ENCODE measurements at places on chromosomes 3 and 15.

- DNase-seq: no peak
These were observed 38.3 kb upstream of the AADAC start for GRCh38 chr3:151775314-151776258.

GRCh38 chr3:115004201-115005140 lies 142.6 kb downstream of the ZBTB20 start:
- no peak for DNase-seq

GRCh38 chr3:127183931-127184869 lies 8.7 kb upstream of the PRR23E start:
- DNase-seq: no peak

- DNase-seq: no peak
These were observed 49.3 kb downstream of the ADAMTS7 start for GRCh38 chr15:78761891-78762385.

DNA sequence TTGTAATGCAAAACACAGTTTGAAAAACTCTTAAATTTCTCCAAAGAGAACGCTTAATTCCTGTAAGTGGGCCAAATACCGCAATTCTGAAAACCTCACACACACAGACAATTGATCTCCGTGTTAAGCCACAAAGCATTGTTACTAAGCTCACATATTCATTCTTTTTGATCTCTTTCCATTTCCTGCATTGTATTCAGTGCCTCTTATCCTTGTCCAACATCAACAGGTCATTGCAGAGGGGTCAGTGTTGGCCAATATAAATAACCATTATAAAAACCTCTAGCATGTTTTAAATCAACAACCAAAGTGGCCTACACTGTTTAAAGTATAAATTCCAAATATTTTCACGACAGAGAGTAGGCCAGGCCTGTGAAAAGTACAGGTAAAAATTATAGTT lies 171.1 kb downstream of the PDZRN3 start:
- peak; percentile 36 for DNase-seq

- DNase-seq: no peak
These were observed 59.1 kb upstream of the IQSEC1 start for GRCh38 chr3:13132281-13132680.

DNA sequence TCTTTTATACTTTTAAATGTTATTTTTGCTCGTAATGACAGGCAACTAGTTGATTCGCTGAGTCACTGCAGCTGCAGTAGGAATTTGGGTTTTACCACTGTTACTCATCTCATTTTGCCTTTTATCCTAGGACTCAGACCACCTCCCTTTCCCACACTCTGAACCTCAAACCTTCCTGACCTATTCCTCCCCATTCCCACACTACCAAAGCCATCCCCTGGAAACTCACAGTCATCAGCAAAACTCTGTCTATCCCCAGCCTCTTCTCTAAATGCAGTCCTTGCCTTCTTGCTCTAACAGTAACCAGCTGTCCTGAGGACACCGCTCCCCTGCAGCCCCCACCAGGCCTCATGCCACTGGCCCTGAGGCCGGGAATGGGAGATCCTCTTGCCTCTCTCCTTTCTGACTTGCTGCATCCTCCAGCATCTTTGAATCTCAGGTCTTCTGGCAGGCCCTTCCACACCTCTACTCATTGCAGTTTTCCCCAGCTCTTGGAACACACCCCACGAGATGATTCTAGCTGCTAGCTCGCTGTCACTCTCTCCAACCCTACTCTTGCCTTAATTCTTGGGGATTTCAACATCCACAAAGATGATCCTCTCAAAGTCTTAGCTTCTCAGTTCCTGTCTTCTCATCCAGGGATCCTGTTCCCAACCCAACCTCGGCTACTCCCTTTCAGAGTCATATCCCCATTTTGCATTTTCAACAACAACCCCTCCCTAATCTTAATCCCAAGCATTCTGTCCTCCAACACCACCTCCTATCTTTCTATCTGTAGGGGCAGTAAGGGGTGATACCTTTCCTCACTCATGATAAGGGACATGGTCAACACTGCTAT lies 55.9 kb upstream of the C3orf80 start:
- peak; percentile 91 for DNase-seq

- DNase-seq: no peak
These were observed 567.2 kb upstream of the NECTIN3 start for GRCh38 chr3:110504401-110504800.

GRCh38 chr15:23497710-23498111 lies 50.7 kb upstream of the GOLGA6L2 start:
- no peak for DNase-seq

DNA sequence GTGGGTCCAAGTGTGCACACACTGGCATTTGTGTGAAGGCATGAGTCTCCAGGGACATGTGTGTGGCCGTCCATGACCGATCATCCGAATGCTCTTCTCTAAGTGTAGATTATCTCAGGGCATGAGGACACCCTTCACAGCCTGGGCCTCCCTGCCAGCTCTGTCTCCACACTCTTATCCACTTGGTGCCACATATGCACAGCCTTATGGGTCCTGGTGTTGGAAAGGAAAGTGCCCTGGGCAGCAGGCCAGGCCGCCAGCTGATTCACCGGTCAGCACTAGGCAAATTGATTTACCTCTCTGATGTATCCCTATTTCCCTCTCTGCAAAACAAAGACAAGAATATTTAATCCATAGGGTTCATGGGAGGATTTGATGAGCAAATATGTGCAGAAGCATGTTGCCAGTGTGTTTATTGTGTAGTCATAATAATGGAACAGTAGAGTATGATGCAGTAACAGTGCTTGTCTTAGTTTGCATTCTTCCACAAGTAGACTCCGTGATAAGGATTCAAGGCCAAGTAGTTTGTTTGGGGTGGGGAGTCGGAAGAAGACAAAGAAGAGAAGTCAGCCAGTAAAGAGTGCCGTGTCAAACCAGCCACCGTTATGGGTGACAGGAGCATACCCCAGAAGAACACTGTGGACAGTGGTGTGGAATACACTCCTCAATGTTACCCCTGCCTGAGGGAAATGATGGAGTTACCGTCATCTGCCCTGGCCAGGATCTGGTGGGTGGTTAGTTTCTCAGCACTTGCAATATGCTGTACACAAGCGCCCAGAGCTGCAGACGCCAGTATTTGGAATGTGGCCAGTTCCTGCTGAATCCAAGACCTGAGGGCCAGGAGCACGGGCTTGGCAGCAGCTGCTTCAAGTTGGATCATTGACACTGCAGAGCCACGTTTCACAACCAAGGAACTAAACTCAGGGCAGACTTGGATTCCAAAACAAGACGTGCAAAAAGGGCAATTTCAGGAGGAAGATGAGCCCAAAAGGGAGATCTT lies 85.1 kb downstream of the MTHFS start:
- DNase-seq: peak; percentile 55

- DNase-seq: no peak
These were observed 2.5 kb downstream of the CFAP92 start for GRCh38 chr3:128991355-128991895.

DNA sequence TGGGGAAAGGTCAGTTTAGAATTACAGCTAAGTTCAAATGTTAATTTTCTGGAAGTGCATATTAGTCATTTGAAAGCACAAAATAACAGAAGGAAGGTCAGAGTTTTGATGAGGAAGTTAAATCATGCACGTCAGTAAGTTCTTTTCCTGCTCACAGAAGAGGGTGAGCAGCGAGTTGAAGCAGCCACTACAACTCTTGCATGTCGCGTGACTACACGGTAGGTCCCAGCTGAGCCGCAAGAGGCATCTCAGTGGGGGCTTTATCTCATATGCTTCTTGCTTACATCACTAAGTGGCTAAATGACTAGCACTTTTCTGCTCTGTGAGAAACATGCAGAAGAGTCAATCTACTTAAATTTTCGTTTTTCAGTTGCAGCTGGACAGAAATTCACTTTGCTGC lies 21.3 kb upstream of the SEC62 start:
- no peak for DNase-seq

GRCh38 chr3:23865595-23866396 lies 51.0 kb downstream of the NKIRAS1 start:
- DNase-seq: peak; percentile 11

- no peak for DNase-seq
These were observed 169.1 kb downstream of the FAM43A start for GRCh38 chr3:194854659-194855390.

DNA sequence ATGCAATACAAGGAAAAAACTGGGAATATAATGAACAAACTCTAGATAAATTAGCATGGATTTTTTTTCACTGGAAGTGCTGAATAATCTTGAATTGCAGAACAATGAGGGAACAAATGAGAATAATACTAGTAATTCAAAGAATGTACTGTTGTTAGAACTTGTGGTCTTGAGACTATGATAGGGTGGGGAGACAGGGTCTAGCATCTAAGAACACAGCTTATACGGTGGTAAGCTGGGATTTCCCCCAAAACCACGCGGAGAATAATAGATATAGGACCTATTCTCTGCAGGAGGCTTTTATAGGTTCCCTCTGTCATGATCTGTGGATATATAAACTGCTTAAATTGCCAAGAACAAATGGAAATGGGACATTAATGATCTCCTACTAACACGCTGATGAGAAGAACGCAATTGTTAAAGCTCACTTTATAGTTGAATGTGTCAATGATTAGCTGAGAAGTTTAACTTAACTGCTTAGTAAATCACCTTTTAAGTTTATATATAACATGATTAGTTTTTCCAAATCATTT lies 692.3 kb downstream of the ZPLD1 start:
- peak; percentile 42 for DNase-seq

- DNase-seq: peak; percentile 13
These were observed 29.1 kb upstream of the VIPR1 start for GRCh38 chr3:42473083-42473932.

DNA sequence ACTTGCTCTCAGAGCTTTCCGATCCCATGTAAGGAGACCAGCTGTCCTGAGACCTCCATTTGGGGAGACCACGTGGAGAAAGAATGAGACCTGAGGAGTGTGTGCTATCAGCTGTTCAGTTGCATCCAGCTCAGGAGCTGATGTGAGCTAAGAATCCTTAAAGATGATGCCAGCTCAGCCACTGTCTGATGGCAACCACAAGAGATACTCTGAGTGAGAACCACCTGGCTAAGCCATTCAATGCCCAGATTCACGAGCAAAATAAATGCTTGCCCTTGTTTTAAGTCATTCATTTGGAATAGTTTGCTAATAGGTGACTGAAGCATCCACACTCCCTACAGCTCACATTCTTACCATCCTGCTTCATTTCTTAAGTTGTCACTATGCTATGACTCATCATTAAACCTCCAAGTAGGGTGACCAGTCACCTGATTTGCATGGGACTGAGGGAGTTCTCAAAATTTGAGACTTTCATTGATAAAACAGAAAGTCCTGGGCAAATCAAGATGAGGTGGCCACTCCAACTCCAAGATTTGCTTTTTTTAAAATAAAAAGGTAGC lies 56.4 kb downstream of the SPTSSB start:
- no peak for DNase-seq

DNA sequence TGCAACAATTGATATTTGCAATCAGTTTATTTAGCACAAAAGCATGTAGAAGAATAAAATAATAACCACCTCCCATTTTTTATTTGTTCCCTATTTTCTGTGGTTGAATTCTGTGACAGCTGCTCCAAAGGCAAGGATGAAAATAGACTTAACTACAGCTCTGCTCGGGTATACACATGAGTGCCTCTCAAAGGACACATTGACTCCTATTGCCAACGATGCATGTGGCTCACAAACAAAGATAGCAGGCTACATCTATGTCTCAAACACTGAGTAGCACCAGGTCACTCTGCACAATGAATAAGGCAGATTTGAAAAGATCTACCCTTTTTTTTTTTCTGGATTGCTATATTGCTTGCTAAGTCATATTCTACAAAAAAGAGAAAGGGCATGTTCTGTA lies 612.9 kb downstream of the ROBO1 start:
- no peak for DNase-seq

DNA sequence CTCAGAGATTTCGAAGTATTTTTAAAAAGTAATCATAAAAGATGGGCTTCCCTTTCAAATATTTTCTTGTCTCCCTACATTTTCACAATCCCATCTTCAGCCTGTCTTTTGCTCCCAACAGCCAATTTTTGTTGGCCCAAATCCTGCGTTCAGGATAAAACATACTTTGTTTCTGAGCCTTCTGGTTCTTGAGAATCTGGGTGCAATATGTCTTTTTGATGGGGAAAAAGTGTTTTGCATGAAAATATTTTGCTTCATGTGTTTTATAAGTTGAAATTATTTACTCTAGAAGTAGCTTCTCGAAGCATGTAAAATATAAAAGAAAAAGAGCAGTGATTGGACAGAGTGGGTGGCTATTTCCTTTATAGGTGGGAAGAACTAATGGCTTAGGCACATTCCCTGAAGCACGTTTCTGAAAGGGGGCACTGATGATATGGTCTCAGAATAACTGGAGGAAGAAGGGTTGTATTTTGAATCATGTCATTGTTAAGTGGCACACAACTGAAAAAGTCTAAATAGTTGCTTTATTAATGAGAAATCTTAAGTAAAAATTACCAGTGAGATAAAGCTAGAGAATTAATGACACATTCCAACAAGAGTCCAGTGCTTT lies 3.9 kb downstream of the UNC13C start:
- DNase-seq: no peak

DNA sequence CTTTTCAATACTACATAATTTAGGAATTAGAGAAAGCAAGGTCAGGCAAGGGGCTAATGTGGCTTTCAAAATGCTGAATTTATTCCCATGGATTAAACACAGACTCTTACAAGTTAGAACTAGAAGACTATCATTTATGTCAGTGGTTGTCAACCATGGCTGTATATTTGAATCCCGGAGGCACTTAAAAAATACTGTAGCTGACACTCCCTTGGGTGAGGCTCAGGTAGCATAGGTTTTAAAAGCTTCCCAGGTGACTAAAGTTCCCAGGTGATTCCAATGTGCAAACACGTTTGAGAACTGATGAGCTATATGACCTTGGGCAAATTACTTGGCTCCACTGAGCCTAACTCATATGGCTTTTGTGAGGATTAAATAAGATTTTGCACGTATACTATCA lies 29.6 kb downstream of the AAGAB start:
- DNase-seq: no peak

- peak; percentile 87 for DNase-seq
These were observed 25.3 kb downstream of the UBXN7 start for GRCh38 chr3:196406811-196407470.

DNA sequence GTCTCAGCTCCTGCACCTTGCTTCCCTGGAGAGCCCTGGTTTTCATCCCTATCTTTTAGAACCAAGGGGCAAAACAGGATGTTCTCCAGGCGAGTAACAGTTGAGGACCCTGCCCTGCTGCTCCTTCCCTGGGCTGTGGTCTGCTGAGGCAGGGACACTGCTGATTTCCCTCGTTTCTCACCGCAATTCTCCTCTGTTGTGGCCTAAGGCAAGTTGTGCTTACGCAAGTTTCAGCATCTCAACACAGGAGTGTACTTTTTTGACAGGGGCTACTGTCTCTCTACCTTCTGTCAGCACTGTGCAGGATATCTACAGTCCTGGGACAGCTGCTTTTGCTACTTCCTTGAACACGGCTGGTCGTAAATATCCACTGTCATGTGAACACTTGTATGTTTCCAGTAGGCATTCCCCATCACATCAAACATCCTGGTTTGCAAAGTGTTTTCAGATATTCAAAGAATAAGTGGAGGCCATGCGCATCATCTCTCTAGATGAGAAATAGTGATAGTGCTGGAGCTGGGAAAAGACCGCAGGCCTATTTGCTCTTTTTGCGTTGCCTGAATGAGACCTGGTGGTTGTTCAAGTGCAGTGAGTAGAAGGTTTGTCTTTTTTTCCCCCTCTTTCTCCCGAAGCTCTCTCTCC lies 110.1 kb upstream of the PLXNA1 start:
- no peak for DNase-seq

- peak; percentile 65 for DNase-seq
These were observed 140.8 kb downstream of the SMAD6 start for GRCh38 chr15:66842710-66843441.
